ENCODE measurements at places on chromosomes 16 and 17.
A peak's percentile ranks its signal among the peaks of the same experiment; 100 is the strongest.

GRCh38 chr16:85557971-85558657, 55.0 kb upstream of the GSE1 start:
- DNase-seq: no peak

DNA sequence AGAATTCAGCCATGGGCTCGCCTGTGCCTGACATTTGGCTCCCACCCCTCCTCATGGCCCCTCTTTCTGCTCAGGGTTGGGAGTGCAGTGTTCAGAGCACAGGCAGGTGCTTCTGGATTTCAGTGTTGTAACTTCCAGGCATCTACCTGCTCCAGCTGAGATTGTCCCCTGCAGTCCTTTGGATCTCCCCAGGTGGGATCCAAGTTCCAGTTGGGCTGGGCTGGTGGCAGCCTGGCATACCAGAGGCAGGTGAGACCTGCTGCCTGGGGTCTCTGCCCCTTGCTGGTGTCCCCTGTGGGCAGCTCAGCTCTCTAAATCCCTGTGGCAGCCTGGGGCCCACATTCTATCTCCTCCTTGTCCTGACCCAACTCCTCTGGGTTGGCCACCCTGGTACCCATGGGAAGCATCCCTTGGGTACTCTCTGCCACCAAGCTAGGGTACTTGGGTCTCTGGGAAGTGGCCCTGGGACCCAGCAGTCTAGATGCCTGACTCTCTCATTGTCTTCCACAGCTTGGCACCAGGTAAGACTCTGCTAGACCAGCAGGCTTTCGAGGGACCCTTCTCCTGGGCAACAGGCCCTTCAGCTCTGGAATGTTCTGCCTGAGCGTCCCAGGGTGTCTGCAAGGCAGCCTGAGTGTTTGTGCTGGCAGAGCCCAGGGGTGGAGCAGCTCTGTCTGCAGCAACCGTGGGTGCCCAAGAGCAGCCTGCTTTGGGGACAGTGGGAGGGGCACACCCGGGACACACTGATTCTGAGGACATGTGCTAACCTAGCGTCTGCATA, 42.5 kb downstream of the DNAH17 start:
- no peak for DNase-seq

DNA sequence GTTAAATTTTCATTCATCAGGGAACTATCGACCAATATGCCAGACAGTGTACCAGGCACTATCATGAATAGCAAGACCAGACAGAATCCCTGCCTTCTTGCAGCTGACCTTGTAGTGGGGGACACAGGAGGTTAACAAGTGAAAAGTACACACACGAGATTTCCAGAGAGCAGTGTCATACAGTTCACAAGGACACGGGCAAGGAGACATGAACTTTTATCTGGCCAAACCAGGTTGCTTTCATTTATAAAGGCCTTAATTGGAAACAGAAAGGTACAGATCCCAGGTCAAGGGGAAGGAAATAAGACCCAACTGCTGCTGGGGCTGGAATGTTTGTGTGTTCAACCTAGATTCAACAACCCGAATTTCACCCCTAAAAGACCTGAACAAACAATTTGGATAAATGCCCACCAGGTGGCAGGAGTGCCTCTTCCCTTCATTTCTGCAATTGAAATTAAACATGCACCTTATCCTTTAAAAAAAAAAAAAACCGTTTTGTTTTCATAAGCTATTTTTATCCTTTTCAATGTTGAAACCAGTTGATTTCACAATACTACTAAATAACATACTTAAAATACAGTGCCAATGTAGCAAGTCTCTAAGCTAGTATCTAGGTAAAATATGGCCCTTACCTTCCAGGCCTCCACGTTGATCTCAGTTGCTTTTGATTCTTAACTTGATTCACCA, 65.9 kb downstream of the EMP2 start:
- peak; percentile 26 for DNase-seq

- peak; percentile 6 for DNase-seq
These were observed 35.2 kb downstream of the USP7 start for GRCh38 chr16:8928467-8928957.

- no peak for DNase-seq
These were observed 15.8 kb upstream of the BRD7 start for GRCh38 chr16:50384500-50385135.

DNA sequence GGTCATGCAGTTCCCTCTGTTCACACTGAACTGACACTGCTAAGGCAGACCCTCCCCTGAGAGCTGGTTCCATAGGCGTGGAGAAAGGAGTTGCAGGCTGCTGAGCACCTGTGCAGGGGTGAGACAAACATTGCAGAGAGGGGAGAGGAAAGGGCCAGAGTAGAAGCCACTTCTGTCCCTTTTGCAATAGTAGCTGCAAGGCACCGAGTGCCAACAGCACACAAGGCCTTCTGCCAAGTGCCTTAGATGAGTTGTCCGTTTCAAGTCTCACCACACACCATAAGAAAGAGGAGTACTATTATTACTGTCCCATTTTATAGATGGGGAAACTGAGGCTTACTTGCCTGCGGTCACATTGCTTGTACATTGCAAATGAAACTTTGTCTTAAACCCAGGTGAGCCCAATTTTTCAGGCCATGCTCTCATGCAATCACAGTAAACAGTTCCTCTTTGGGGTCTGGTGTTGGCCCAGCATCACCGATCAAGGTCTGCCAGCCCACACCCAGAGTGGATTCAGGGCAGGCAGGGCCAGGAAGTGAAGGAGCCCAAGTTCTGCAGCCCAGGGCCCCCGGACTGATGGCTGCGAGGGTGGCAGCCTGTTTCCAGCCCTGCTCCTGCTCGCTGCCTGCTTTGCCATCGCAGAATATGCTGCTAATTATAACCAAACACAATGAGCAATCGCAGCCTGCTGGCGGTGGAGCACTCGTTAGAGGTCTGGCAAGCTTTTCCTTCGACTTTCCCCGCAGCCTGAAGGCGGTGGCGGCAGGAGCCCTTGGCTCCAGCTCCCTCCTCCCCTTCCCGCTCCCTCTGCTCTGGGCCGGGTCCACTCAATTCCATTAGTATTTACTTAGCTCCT, 36.8 kb upstream of the DYNLL2 start:
- no peak for DNase-seq

- DNase-seq: no peak
These were observed 2.6 kb downstream of the FOXF1 start for GRCh38 chr16:86512860-86513470.

DNA sequence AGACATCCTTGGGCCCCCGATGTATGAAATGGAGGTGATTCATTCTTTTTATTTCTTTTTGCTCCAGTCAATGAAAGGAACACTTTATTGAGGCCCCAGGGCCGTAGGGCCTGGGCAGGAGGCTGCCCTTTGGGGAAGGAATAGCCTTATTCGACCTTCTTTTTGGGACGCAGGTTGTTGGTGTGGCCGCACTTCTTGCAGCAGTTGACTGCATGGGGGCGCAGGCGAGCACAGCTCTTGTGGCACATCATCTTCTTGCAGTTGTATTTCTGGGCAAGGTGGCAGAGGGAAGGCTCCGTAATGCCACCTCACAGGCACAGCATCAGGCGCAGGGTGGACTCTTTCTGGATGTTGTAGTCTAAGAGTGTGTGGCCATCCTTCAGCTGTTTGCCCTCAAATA, 50.9 kb downstream of the SIAH1 start:
- DNase-seq: no peak

- no peak for DNase-seq
These were observed at the start of gene ADAP2 for GRCh38 chr17:30921544-30922196. ADAP2 (plus strand) TSS chr17:30921945; CDS start chr17:30922015, 70 bp downstream.

DNA sequence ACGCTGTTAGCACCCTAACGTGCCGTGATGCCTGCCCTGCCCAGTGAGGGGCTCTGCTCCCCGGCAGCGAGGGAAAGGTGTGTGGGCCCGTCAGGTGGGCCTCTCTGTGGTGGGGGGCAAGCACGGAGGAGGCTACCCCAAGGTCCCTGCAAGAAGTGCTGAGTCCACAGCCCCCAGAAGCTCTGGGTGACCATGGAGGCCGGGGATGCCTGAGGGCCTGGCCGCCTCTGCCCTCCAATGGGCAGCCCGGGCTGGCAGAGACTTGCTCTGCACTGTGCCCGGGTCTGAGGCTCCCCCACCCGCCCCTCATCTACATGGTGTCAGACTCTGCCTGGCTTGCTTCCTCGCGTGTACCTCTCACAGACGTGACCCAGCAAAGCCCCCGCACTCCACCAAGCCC, 12.2 kb downstream of the SLC38A10 start:
- no peak for DNase-seq

DNA sequence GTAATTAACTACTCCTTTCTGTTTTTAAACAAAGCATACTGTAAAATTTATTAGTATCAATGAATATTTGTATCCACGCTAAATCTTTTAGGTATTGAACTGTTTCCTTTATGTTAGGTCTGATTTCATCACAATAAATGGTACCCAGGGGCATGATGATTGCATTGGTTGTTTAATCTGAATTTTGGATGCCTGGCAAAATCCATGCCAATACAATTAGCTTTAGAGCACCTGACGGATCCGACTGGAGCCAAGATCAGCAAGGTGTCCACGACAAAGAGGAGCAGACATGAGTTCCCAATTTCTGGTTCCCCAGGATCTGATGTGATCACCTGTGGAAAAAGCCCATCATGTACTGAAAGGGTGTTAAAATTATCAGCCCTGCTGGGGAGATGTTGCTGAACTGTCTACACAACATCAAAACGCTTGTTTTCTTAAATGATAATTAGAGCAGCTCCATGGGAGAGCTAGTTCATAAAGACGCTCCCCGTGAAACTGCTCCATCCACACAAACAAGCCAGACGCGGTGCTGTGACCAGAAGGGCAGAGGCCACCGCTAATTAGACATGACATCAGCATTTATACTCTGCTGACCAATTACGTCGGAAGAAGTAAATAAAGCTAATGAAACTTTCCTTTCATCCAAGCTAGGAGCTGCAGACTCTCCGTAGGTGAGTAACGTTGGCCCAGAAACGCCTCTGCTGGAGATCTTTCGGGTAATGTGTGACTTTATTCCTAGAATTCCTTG, 151.7 kb downstream of the CPPED1 start:
- no peak for DNase-seq

DNA sequence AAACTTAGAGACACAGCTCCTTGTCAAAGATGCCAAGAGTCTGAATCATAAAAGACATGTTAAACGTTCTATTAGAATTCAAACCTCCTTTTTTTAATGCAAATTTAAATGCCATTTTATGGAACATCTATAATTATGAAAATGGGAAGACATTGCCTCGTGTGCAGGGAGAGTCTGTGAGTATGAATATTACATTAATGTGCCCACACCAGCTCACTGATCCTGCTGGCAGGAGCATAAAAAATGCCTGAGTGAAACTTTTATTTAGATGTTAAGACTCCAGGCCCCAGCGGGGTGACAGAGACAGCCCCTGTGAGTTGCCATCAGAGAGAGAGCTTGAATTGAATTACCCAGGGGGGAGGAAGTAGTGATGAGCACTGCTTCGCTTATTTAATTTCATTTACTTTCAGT, 84.8 kb downstream of the SNX11 start:
- no peak for DNase-seq

DNA sequence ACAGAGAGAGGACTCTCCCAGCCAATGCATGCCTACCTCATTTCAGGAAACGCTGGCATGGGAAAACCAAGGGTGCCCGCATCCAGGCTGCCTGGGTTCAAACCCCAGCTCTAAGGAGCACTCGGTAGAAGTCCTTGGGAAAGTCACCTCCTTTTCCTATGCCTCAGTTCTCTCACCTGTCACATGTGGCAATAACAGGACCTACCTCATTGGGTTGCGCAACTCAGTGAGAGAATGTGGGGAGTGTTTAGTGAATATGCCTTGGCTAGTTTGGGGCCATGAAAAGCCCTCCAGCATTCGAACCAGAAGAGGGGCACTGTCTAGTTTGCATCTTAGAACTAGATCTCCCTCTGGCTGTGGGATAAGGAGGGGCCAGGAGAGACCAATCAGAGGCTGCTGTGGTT, 9.0 kb upstream of the NXPH3 start:
- no peak for DNase-seq

- DNase-seq: no peak
These were observed 860 bp upstream of the DCAF7 start for GRCh38 chr17:63549289-63549945.

Measured in stimulated activated CD4-positive, alpha-beta T cell treated with anti-CD3 and anti-CD28 coated beads, Interleukin-4, amount 100 ng/mL, for 1 hour (primary cell).